ENCODE measurements at places on chromosomes 1 and 21.

- no peak for DNase-seq
These were observed 21.6 kb upstream of the SLAMF6 start for GRCh38 chr1:160544647-160545046.

DNA sequence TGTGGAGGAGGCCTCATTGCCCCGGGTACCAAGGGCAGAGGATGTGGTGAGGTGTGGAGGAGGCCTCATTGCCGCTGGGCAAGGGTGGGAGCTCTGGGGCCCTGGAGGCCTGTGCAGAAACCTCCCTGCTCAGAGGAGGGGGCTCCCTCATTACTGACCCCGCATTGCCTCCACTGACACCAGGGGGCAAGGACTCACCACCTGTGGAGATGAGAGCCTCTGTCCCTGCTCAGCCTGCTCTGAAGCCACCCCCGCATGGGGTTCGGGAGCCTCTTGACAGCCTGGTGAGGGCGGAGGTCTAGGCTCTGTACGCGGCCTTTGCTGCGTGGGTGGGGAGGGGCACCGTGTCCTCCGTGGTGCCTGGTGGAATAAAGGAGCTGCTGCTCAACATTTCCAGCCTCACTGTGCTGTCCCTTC lies 95.0 kb upstream of the COL6A1 start:
- peak; percentile 29 for DNase-seq

DNA sequence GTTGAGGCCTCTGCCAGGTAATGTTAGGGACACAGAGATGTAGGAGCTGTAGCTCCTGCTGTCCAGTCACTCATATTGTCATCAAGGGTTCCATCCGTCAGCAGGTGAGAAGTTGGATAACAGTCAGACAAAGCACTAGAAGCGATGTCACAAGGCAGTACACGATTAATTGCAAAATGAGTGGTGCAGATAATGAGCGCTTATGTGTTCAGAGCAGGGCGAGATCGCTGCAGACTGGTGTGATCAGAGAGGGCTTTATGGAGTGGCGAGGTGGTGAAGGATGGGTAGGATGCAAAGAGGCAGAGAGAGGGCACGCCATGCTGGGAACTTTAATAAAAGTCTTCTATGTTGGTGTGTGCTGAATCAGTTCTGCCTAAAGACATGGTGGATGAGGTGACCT lies 8.8 kb downstream of the TMCC2 start:
- DNase-seq = no peak

GRCh38 chr1:47738560-47739182 lies 258.5 kb downstream of the TRABD2B start:
- no peak for DNase-seq

DNA sequence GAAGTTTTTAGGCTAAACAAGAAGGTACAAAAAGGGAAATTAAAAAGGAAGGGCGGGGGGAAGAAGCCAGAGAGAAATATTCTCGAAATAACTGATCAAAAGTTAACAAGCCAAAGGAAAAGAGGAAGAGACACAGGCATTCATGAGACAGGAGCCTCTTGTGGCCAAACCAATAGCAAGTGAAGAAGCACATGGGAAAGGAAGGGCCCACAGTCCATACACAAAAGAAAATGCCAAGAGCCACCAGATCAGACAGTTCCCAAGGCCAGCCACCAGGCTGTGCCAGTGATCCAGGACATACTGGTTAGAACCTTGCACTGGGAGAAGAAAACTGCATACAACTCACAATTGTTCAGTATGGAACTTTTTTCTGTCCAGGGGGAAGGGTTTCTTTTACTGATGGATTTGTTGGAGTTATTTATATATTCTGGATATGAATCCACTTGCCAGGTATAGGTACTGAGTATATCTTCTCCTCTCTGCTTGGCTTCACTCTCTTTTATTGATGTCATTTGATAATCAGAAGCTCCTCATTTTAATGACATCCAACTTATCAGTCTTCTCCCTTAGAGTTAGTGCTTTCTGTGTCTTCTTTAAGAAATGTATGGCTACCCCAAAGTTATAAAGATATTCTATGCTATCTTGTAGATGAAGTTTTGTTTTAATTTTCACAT lies 76.8 kb downstream of the CD46 start:
- DNase-seq = peak; percentile 73

DNA sequence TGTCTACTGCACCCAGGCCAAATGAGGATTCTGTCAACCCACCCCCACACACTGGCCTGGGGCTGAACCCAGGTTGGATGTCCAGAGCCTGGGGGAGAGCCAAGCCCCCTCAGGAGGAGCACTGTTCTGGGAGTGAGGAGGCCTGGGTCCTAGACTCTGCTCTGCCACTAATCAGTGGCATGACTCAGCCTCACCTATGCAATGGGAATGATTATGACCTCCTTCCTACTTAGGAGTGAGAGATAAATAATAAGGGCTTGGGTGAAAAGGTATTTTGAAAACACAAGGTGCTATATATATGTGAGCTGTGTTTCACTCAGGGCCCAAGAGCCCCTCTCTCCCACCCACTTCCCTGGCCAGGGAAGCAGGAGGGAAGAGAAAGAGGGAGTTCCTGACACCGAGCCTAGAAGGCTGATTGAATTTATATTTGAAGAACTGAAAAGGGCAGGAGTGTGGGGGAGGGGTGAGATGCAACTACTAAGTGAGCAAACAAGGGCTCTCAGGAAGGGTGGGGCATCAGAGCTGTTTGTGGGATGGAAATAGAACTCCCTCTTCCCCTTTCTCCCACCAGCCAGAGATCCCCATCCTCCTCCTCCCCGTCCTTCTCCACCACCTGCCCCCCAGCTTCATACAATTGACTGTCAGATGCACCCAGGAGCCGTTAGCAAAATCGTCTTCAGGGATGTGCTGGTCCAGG lies 8.2 kb downstream of the IGSF9 start:
- no peak for DNase-seq

GRCh38 chr1:65772607-65773006 lies 20.1 kb upstream of the PDE4B start:
- DNase-seq = no peak

DNA sequence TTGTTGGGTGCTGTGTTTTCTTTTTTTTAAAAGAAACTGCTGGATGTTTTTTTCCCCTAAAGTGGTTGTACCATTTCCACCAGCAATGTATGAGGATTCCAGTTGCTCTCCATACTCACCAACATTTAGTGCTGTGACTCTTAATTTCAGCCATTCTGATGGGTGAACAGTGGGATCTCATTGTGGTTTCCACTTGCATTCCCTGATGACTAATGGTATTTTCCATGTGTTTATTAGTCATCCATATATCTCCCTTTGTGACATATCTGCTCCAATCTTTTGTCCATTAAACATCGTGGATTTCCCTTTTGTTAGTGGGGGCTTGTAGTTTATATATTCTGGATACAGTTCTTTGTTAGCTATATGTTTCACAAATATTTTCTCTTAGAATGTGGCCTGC lies 206.0 kb downstream of the CAMTA1 start:
- no peak for DNase-seq

GRCh38 chr1:38781872-38782617 lies 77.5 kb downstream of the RRAGC start:
- DNase-seq = no peak

GRCh38 chr1:6052543-6053205 lies 7.0 kb downstream of the KCNAB2 start:
- DNase-seq = peak; percentile 49

Data from stimulated activated CD4-positive, alpha-beta T cell treated with anti-CD3 and anti-CD28 coated beads, Interleukin-2, amount 100 ng/mL, for 24 hours (primary cell).